ENCODE measurements at places on chromosomes 2 and 18.

DNA sequence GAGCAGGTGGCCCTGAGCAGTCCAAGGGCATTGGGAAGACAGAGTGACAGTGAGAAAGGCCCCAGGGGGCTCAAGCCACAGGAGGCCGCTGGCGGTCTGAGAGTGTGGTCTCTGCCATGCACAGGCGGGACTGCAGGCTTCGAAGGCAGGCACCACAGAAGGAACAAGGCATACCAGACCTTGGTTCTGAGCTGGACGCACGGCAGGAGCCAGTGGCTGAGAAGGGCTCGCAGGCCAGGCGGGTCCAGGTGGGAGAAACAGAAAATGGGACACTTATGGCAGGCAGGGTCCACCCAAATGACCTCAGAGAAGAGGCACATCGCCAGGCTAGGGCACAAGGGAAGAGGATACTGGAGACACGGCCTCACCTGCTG is 14.9 kb downstream of the HJURP start:
- no peak for DNase-seq

DNA sequence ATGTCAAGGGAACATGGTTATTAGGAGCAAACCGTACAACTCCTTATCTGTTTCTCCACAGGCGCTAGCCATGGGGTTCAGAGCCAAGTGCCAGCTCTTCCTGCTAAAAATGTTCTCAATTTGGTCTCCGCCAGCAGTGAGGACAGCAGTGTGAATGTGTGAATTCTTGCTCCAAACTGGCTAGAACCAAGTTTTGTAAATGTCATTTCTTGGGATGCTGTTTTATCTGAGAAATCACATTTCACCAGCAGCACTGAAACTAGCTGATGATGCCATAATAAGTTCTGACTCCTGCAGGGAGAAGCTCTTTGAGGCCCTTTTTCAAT is 140.6 kb upstream of the LGALSL start:
- DNase-seq = no peak

DNA sequence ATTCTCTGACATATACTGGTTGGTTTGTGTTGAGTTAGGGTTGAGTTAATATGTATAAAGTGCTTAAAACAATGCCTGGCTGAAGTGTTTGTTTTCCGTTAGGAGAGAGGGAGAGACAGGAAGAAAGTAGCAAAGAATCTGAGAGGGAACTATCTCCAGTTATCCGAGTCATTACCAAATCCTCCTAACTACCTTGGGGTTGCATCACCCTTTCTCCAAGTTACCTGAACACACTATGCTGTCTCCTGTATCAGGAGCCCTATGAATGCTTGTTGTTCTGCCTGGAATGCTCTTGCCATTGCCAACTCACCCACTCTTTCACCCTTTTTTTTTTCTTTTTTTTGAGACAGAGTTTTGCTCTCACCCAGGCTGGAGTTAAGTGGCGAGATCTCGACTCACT is 47.9 kb upstream of the ITGAV start:
- no peak for DNase-seq

DNA sequence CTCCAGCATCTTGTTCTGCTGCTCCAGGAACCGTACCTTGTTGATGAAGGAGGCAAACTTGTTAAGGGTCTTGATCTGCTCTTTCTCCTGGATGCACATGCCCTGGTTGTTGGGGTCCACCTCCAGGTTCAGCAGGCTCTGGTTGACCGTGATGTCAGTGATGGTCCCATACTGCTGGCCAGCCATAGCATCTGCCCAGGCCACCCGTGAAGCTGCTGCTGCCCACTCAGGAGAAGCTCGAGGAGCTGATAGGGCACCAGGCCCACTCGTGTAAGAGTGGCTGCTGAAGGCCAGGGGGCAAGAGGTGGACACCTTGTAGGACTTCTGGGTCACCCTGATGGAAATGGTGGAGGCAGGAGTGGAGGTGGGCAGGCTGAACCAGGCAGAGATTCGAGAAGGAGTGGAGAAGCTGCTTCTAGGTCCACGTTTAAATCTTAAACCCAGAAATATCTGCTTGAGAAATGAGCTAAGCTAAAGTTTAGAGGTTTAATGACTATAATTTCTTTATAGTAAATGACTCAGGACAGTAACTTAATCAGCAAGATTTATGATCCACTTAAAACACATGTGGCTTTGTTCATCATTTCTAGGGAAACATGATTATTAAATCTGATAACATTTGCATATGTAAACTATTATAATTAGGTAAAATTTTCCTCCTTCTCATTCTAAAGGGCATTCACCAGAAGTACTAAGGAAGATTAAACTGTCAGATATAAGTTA is 358.7 kb upstream of the SETBP1 start:
- no peak for DNase-seq

DNA sequence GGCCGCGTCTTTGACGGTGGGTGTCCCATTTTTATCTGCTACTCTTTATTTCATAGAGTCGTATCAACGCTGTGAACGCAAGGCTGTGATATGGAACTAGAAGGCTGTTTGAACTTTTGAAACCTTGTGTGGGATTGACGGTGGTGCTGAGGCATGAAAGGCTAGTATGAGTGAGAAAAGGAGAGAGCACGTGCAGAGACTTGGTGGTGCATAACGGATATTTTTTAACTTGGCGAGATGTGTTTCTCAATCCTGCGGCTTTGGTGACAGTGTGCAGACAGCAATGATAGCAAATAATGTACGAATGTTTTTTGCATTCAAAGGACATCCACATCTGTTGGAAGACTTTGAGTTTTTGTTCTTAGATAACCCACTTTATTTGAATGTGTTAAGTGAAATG is 6.2 kb downstream of the HES6 start:
- DNase-seq = no peak

DNA sequence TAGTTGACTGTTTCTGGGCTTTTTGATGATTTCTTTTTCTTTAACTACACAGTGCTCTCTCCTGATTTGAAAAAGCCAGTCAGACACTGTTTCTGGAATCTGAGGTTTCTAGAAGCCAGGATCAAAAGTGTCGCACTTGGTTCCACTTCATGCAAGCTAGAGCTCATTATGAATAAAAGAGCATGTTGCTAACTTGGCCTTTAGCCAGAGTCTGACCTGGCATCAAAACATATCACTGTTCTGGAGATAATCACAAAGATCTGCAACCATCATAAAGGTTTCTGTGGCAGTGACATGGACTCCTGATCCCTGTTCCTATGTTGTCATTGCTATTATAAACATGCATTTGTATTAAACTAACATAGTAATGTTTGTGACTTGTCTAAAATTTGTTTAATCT is 76.1 kb upstream of the MAPRE2 start:
- DNase-seq = no peak

- DNase-seq = no peak
Observed at GRCh38 chr2:181573140-181573736, 83.7 kb downstream of the CERKL start.

DNA sequence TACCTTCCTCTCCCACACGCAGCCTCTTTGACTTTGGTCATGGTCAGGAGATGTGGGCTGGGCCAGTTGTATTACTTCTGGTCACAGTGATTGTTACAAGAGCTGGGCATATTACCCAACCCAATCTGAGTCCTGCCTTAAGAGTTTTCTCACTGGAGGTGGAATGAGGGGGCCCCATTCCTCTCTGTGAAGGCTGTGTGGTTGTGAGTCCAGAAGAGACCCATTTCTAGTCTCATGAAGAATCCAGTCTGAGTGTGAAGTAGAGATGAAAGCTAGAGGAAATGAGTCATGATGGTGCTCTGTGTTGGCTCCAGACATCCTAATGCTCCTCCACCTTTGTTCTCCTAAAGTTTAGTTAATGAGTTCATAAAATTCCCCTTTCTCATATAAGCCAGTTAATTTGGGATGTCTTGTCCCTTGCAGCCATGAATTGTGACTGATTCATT is 50.8 kb upstream of the RASGRP3 start:
- no peak for DNase-seq

Measured in KG1 (cell line).